ENCODE measurements at places on chromosomes 6 and 20. TPM values are rescaled to one million over a fixed set of nuclear protein-coding genes. Genes with fewer than 3 reads are reported as not detected.

DNA sequence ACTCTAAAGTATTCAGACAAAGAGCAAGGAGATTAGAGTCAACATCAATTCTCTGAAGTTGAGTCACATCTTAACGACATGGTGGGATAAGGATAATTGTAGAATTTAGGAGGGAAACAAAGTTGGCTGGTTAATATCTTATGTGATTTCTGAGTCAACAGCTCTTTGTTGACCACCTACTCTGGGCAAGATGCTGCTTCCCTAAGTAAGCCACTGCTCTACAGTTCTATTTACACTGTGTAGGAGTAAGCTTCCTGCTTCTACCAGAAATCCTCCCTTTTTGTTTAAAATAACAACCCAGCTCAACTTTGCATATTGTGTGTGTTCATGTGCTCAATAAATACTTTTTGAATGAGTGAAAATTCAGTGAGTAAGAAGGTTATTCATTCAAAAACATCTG lies 3.1 kb downstream of the HS3ST5 start:
- DNase-seq = no peak

DNA sequence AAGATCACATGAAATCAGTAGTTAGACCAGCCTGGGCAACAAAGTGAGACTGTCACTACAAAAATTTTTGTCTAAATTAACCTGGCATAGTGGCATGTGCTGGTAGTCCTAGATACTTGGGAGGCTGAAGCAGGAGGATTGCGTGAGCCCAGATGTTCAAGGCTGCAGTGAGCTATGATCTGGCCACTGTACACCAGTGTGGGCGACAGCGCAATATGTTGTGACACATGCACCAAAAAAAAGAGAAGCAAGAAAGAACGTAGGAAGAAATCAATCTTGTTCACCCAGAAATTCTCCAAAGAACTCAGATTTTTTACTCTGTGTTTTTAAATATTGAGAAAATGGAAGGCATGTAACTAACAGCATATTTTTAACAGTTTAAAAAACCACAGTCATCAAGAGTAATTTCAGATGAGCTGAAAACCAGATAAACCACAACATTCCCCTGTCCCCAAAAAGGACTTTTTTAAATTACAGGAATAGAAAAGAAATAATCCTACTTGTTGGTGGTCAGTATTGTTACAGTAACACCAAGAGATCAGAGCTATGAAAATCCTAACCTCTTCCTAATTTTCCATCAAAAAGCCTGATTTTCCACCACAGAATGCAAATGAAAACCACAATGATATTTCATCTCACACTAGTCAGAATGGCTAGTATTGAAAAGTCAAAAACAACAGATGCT lies 240.2 kb downstream of the KHDC1L start:
- DNase-seq = no peak

Gene HLA-DQB1
- 190 TPM for total RNA-seq

GRCh38 chr6:116277124-116277523 lies 2.6 kb downstream of the TSPYL1 start:
- no peak for DNase-seq

DNA sequence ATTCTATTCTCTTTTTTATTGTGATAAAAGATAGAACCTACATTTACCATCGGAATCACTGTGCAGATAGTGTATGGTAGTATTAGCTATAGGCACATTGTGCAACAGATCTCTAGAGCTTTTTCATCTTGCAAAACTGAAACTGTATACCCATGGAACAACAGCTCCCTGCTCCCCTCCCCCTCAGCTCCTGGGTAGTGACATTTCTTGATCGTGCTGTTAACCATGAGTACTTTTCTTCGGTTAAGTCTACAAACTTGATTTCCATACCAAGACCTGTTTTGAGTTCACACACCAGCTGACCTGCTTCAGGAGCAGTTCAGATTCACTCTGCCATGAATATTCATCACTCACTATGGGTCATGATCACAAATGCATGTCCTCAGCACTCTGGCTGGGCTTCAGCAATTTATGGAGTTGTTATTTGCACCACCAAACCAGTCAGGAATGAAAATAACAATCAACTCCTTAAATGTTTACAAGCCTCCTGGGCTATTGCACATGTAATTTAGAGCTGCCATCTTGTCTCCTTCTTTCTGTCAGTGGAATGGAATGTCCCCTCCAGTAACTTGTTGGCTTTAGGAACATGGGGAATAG lies 32.8 kb downstream of the PRDM1 start:
- DNase-seq = no peak

DNA sequence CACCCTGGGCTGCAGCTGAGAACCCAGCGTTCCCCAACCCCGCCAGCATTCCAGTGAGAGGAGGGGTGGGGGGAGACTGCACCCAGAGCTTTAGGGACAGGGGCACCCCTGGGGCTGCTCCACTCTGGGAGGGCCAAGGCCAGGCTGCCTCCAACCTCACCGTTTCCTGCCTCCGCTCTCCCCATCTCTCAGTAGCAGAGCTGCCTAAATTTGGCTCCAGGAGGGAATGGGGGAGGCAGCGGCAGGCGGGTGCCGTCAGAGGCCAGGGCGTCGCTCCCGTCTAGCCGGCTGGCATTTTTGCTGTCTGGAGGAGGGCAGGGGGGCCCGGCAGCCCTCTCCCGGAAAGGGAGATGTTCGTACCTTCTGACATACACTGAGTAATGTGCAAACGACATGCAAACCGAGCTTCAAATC lies 46.6 kb downstream of the NOL4L start:
- no peak for DNase-seq

DNA sequence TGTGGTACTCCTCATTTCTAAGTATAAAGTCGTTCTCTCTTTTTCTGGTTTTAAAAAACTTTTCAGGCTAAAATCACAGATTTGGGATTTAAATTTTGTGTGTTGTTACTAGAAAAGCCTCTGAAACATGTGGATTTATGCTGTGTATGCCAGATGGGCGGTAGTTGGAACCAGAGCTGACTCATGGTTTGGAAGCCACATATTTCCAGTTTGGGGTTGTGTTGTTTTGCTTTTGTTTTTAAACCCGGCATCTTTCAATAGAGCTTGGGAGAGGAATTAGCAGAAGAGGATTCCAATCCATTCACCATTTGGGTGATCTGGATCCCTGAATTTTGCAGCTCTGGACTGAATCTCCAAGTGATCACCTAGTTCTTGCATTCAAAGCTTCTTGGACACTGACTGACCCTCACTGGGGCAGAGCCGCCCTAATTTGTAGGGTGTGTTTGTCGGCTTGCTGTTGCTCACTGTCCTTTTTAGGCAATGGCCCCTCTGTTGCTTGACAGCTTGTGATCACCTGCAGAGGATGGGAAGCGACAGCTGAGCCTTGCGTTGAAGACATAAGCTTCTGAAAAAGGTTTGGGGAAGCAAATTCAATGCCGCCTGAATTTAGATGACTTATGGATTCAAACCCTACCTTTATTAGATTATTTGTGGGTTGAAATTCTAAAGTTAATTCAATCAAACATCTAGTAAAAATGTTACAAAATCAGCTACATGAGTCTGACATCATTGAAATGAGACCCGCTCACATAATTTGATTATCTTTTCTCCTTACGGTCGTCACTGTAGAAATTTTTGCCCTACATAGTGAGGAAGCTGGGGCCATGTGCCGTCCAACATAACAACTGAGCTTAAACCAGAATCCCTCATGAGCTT lies 79.9 kb upstream of the CD83 start:
- DNase-seq = no peak

DNA sequence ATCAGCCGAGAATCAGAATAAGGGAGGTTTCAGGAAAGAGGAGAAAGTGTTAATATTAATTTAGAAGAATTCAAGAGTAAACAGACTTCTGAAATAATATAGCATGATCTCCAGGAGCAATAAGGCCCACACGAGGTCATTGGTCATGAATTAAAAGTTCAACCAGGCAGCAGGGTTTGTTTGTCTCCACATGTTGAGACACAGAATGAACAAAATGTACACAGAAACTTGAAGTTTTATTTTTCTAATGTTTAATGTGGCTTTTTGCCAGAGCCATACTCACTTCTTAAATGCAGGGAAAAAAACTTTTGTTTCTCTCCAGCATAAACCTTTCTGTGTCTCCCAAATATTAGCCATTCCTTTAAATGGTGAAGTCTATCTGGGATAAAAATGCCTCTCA lies 504.5 kb downstream of the HDGFL1 start:
- DNase-seq = no peak

DNA sequence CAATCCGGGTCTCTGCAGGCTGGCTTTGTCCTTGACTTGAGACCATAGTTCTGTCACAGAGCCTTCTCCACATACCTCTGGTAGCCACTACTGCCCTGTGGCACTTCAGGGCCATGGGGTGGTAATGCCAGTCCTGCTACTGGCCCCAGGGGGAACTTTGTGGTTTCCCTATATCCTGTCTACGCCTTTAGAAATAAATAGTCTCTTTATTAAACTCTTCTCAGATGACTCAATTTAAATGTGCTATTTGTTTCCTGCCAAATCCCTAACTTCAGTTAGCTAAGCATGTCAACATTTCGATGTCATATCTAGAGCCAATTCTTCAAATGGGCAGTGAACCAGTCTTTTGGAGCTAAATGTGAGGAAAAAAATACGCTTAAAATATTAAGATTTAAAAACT lies 60.1 kb downstream of the SEL1L2 start:
- peak; percentile 57 for DNase-seq

DNA sequence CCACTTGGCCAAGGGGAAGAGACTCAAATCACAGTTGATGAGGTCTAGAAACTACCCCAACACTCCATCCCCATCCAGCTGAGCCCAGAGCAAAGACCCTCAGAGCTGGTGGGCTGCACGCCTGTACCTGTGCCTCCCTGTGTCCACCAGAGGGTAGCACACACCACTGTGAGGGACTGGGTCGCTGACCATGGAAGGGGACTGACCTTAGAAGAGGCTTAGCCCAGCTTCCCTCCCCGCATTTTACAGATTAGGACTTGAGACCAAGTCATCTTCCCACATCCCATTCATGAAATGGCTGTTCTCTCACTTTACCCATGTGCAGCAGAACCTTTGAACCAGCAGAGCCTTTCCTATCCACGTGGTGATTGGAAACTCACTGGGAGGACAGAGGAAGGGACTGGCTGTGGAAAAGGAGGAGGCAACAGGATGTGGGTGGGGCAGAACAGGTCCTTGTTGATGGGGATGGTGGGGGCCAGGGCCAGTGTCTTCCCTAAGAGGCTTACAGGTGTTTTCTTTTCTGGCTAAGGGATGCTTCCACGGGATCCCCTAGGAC lies 44.3 kb downstream of the CPXM1 start:
- DNase-seq = peak; percentile 24

DNA sequence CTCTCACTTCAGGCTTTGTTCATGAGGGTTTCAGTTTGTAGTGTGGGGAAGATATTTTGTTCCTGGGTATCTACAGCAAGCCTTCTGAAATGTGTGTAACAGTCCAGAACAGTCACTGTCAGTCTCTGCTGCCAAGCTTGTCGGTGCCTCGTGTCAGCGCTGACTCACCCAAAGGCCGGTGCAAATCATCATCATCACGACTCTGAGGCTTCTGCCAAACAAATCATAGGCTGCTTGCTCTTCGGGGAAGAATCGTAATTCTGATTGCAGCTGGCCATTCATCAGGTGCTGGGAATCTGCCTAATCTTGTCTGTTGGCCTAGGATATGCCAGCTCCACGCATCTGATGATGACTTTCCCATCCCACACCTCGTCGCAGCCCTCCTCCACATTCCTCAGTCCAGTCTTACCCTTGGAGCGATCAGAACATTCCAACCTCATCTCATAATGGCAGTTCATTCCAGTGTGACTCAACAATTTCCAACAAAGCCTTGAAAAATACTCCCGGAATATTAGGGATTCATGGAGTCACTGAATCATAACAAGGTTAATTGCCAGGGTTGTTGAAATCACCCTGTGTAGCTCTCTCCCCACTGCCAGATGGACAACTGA lies 40.9 kb downstream of the ALDH8A1 start:
- DNase-seq = no peak

DNA sequence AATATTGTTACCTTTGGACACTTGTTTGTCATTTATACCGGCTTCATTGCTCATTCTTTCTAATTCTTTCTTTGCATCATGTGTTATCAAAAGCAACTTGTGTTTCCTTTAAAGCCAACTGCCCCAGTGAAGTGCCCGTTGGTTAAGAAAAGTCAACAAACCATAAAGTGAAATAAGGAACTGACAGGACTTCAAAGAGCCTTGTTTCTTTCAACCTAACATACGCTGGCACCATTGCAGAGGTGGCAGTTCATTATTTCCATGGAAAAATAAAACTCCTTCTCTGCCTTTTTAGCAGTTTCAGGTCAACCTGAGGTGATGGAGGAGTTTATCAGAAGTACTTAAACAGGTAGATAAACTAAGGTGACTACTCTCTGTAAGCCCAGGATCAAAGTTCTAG lies 28.8 kb downstream of the FERMT1 start:
- DNase-seq = no peak

Gene HEY2
- 0.64 TPM for total RNA-seq

- DNase-seq = no peak
These were observed 480.5 kb upstream of the NOX3 start for GRCh38 chr6:155936127-155936526.

Gene PDE7B
- total RNA-seq = 0.09 TPM

- no peak for DNase-seq
These were observed 21.3 kb downstream of the PSMG4 start for GRCh38 chr6:3280091-3280490.

Gene SEMG1
- 0.21 TPM for total RNA-seq

- DNase-seq = no peak
These were observed 94.5 kb downstream of the MAP3K7 start for GRCh38 chr6:90492369-90492768.

DNA sequence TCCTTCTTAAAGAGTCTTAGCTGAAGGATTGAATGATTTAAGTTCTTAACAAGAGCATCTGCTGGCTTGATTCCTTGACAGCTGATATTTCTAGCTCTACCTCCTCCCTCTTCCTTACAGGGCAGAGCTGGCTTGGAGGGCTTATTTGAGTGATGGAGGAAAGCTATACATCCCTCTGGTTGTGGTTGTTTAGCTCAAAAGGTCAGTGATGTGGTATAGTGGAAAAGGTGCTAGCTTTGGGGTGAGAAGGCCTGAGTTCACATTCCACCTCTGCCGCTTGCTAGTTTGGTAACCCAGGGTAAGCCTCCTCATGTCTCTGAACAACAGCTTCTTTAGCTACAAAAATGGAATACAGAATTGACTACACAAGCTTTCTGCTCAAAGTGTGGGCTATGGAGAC lies 8.3 kb downstream of the CHMP4B start:
- no peak for DNase-seq

GRCh38 chr6:23566418-23566817 lies 559.6 kb upstream of the NRSN1 start:
- no peak for DNase-seq

DNA sequence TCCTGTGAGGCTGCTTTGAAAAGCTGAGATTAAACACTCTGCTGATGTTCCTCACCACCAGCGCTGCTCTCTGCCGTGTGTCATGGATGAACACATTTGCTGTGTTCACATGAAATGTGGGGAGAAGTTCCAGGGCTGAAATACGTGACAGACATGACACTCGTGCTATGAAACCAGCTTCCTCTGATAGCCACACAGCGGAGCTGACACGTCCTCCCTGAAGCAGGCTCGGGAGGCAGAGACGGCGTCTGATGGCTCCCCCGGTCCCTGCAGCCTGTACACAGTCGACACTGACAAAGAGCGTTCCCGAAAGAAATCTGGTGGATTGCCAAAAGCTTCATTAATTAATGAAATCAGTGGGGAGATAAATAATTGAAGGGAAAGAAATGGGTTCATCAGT lies 17.5 kb downstream of the AGPAT4 start:
- no peak for DNase-seq

Data from Calu3 (cell line).